NCI-H1417 treated with DMSO at 0.1 percent for 48 hours (cell line): ENCODE measurements at places on chromosomes 16 and 17.

- DNase-seq, result no peak
Measured at GRCh38 chr16:31114468-31114867, 3.0 kb upstream of the KAT8 start.

GRCh38 chr16:85649411-85650134, 36.5 kb downstream of the GSE1 start:
- DNase-seq, result peak; percentile 25

GRCh38 chr16:3113765-3114479, 1.5 kb downstream of the ZNF205 start:
- no peak for DNase-seq

DNA sequence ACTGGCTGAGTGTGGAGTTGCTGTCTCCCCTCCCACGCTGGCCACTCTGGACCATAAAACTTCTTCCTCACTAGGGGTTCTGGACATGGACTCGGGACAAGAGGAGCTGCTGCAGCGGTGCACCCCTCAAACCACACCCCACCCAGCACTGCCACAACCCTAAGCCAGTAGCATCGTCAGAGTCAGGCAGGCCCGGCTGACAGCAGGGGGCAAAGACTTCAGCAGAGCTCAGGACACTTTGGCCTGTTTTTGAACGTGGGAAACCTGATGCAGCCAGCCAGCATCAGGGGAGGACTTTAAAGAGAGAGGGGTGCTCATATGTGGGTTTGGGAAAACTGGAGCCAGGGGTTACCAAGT, 9.6 kb downstream of the MEOX1 start:
- no peak for DNase-seq
